Uterus (tissue), 4 donors: ENCODE measurements at places on chromosomes 4 and X. TPM values are rescaled to one million over a fixed set of nuclear protein-coding genes. Genes with fewer than 3 reads are reported as not detected.
A peak's percentile ranks its signal among the peaks of the same experiment; 100 is the strongest.

GRCh38 chrX:117910216-117910615 lies 206.4 kb downstream of the KLHL13 start:
- H3K4me1 ChIP-seq, result no peaks in the 10 kb centered on the region
- no peak for DNase-seq
- H3K36me3 ChIP-seq, result no peaks in the 10 kb centered on the region
- H3K27me3 ChIP-seq, result no peaks in the 10 kb centered on the region
- no peak overlapping the region for H3K27ac ChIP-seq

DNA sequence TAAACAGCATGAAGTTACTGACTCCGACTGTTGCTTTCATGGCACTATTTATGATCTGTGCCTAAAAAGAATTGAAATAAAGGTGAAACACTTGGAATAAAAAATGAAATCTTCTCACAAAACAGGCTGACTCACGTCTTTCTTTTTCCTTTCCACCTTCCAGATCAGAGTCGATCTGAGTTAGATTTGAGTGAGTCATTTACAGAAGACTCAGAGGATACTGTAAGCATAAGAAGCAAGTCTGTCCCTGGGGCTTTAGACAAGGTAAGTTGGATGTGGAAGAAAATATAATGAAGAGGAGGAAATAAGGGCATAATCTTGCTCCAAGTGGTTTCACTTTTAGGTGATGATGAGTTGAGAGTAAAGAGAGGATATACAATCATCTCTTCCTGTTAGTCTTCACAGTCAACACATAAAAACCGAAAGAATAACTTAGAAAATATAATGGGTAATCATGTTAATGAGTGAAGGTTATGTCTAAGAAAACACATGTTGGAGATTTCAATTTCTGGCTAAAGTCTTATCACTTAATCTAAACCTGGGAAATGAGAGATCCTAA lies 89.7 kb downstream of the SYTL5 start:
- H3K4me3 ChIP-seq, result no peak overlapping the region
- no peak for DNase-seq
- H3K27me3 ChIP-seq, result no peaks in the 10 kb centered on the region

- H3K27ac ChIP-seq, result no peak overlapping the region
- DNase-seq, result no peak
- H3K27me3 ChIP-seq, result no peaks in the 10 kb centered on the region
- H3K4me3 ChIP-seq, result no peak overlapping the region
These were observed 17.5 kb downstream of the RAB39B start for GRCh38 chrX:155246748-155247147.

DNA sequence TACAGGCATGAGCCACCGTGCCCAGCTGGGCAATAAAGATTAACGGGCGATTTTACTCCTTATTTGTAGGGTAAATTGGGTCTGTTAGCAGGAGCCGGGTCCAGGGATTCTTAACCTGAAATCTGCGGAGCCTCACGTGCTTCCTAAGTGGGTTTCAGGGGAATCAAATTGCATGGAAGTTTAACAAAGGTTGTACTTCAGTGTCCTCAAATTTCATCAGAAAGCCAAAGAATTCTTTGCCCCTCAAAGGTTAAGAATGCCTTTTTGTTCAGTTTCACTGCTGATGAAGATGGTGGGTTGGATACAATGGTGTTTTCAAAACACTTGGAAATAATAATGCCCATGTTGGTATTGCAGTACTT lies 67.9 kb downstream of the AFF1 start:
- H3K4me1 ChIP-seq, result peaks cover 4% of the 10 kb centered on the region
- H3K27ac ChIP-seq, result no peak overlapping the region
- DNase-seq, result no peak
- H3K36me3 ChIP-seq, result no peaks in the 10 kb centered on the region
- H3K4me3 ChIP-seq, result no peak overlapping the region

GRCh38 chr4:122150931-122151330 lies 1.2 kb upstream of the BLTP1 start:
- no peaks in the 10 kb centered on the region for H3K27me3 ChIP-seq
- peak overlapping the region; percentile 71 for H3K4me3 ChIP-seq
- H3K36me3 ChIP-seq, result no peaks in the 10 kb centered on the region
- no peaks in the 10 kb centered on the region for H3K4me1 ChIP-seq
- peak overlapping the region; percentile 93 for H3K27ac ChIP-seq

DNA sequence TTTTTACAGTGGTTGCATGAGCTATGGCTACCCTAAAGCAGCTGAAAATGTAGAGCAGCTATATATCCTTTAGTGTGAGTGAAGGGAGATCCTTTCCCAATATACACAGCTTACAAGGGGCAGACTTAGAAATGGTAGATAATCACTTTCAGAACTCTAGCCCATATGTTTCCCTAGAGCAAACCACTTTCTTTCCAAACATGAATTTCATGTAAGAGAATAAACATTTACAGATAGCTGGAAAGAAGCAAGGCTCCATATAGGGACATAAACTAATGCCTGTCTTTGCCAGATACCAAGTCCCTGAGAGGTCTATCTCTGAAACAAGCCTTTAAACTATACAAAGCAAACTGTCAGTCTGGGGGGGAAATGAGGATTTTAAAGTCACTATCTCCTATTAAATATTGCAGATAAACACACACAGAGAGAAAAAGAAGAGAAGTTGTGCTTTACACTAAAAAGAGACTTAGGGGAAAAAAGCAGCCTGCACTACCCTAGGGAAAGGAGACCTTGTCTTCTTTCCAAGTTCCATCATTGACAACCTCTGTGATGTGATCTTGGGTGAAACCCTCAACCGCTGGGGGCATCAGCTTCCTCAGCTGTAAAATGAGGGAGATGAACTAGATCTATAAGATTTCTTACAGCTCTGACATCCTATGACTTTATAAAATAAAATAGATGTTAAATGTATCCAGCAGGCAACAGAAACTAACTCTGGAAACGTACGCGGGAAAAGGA lies 73.6 kb downstream of the TMEM156 start:
- H3K27me3 ChIP-seq, result peaks cover 4% of the 10 kb centered on the region
- H3K4me1 ChIP-seq, result no peaks in the 10 kb centered on the region
- no peak overlapping the region for H3K4me3 ChIP-seq
- no peak for DNase-seq
- H3K36me3 ChIP-seq, result no peaks in the 10 kb centered on the region
- H3K27ac ChIP-seq, result no peak overlapping the region

DNA sequence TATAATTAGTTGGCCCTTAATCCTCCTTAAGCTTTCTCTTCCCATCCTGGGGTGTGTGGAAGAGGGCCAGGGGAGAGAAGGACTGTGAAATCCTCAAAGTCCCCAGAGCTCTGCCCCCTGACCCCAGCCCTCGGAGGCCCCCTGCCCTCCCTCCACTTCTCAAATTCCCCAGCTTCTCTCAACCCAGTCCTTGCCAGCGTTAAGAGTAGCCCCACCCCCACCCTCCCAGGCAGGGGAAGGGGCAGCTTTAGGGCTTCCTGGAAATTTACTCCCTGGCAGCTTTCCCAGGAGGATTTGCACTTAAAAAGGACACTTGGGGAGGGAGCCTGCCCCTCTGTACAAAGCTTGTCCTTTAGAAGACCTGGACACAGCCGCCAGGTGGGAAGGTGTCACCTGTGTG lies 11.8 kb upstream of the CD40LG start:
- H3K36me3 ChIP-seq, result no peaks in the 10 kb centered on the region
- no peak overlapping the region for H3K27ac ChIP-seq
- H3K4me1 ChIP-seq, result no peaks in the 10 kb centered on the region

GRCh38 chr4:11625211-11625610 lies 196.5 kb upstream of the HS3ST1 start:
- no peaks in the 10 kb centered on the region for H3K27me3 ChIP-seq
- H3K4me1 ChIP-seq, result no peaks in the 10 kb centered on the region
- H3K36me3 ChIP-seq, result no peaks in the 10 kb centered on the region
- peak; percentile 27 for DNase-seq
- no peak overlapping the region for H3K4me3 ChIP-seq

DNA sequence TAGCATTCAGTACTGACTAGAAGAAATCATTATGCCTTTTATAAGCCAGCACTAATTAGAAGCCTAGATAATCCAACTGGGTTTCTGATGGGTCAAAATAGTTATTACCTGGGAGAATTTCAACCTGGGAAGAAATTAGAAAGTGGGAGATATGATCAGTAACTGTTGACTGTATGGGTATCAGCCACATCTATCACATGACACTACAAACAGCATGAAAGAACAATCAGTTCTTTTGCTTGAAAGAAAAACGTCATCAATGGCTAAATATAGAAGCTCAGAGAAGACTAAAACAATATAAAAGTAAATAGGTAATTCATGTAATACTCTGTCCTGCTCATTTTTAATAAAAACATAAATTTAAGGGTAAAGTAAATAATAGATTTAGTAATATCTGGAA lies 145.1 kb downstream of the CAMK2D start:
- no peak overlapping the region for H3K27ac ChIP-seq
- H3K27me3 ChIP-seq, result no peaks in the 10 kb centered on the region
- no peaks in the 10 kb centered on the region for H3K4me1 ChIP-seq
- no peak for DNase-seq
- no peak overlapping the region for H3K4me3 ChIP-seq
- H3K36me3 ChIP-seq, result no peaks in the 10 kb centered on the region

DNA sequence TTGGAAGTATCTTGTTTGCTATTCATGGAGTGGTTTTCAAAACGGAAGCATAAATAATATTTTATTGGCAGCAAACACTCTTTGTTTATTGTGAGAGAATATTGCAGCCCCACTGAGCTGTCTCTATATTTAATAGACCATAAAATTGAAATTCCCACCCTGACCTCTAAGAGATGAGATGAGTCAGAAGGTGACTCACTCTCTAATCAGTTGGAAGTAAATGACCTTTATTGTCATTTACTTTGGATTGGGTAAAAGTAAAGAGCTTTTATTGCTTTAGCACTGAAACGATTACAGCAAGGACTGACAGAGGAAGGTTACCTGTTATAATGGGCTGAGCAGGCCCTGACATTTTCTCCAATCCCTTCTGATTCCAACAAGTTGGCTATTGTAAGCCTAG lies 55.0 kb downstream of the SYTL5 start:
- no peaks in the 10 kb centered on the region for H3K36me3 ChIP-seq
- H3K4me3 ChIP-seq, result no peak overlapping the region
- no peak for DNase-seq
- H3K27me3 ChIP-seq, result no peaks in the 10 kb centered on the region
- no peak overlapping the region for H3K27ac ChIP-seq

GRCh38 chr4:1351854-1352566 lies 5.0 kb downstream of the UVSSA start:
- H3K27me3 ChIP-seq, result no peaks in the 10 kb centered on the region
- no peaks in the 10 kb centered on the region for H3K4me1 ChIP-seq
- H3K27ac ChIP-seq, result peak overlapping the region; percentile 36

DNA sequence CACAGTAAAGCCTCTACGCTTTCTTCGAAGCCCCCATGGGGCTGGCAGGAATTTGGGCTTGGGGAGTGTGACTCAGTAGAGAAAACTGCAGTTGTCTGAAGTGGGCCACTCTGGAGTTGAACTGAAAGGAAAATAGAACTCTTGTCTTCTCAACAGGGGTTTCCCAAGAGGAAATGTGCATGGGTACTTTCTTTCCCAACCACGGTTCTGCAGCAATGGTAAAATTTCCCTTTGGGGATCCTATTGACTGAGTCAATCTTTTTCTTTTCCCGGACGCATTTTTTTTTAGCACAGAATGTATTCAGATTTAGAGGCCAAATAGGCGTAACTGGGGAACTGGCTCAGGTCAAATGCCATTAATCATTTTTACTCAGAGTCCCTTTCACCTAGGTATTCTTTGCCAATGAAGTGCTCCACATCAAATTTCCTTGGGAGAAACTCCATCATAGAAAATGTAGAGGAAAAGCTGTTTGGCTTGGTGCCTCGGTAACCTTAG lies 269.3 kb downstream of the STIM2 start:
- H3K4me1 ChIP-seq, result no peaks in the 10 kb centered on the region
- DNase-seq, result no peak
- no peaks in the 10 kb centered on the region for H3K36me3 ChIP-seq
- H3K27ac ChIP-seq, result no peak overlapping the region

GRCh38 chr4:183721207-183722081 lies 62.4 kb downstream of the TRAPPC11 start:
- H3K27ac ChIP-seq, result no peak overlapping the region
- no peaks in the 10 kb centered on the region for H3K4me1 ChIP-seq
- H3K36me3 ChIP-seq, result no peaks in the 10 kb centered on the region
- no peaks in the 10 kb centered on the region for H3K27me3 ChIP-seq
- H3K4me3 ChIP-seq, result peak overlapping the region; percentile 20
- DNase-seq, result peak; percentile 39

DNA sequence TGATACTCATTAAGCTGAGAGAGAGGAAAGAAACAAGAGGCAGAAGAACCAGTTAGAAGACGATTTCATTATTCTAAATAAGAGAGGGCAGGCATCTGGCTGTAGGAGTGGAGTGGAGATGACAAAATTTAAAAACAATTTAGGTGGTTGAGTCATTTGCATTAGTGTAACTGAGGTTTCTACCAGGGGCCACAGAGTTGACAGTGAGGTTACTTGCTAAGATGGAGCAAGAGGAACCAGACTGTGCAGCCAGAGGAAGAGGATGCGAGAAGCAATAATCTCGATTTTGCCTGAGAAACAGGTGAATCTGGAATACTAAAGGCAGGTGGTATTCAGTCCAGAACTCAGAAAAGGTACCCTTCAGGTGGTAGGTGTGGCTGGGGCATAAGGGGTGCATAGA lies 491.9 kb downstream of the MID1IP1 start:
- no peaks in the 10 kb centered on the region for H3K36me3 ChIP-seq
- H3K27ac ChIP-seq, result no peak overlapping the region
- H3K27me3 ChIP-seq, result peaks cover 3% of the 10 kb centered on the region
- DNase-seq, result no peak
- no peaks in the 10 kb centered on the region for H3K4me1 ChIP-seq

GRCh38 chrX:110915111-110915510 lies 119.5 kb upstream of the CHRDL1 start:
- no peaks in the 10 kb centered on the region for H3K36me3 ChIP-seq
- H3K4me3 ChIP-seq, result no peak overlapping the region
- no peak for DNase-seq
- no peak overlapping the region for H3K27ac ChIP-seq
- H3K27me3 ChIP-seq, result no peaks in the 10 kb centered on the region
- H3K4me1 ChIP-seq, result no peaks in the 10 kb centered on the region

DNA sequence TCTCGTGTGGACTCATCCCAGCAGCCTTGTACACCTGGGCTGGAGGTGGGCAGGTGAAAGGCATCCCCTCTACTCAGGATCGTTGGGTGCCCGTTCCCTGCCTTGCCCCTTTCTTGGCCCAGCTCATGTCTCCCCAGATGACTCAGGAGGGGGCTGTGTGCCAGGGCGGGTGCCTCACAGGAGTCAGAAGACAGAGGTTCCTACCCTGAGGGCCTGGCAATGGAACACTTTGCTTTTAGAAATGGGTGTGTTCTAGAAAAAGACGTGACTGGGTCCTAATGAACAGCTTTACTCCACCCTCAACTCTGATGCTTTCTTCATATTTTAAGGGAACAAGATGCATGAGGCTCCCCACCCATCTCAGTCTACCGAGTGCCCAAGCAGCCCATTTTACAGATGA lies 22.5 kb upstream of the TRIM2 start:
- DNase-seq, result no peak
- no peaks in the 10 kb centered on the region for H3K4me1 ChIP-seq
- H3K4me3 ChIP-seq, result no peak overlapping the region
- no peaks in the 10 kb centered on the region for H3K27me3 ChIP-seq
- H3K36me3 ChIP-seq, result no peaks in the 10 kb centered on the region
- no peak overlapping the region for H3K27ac ChIP-seq

The PRDM5 gene
- total RNA-seq, result 96.6 TPM

The SLITRK2 gene
- 0.37 TPM for total RNA-seq

The MTTP gene
- total RNA-seq, result not detected

The SYP gene
- 2.0 TPM for total RNA-seq

The CTSO gene
- 22.0 TPM for total RNA-seq

The BEND4 gene
- total RNA-seq, result 0.29 TPM

The GLRA2 gene
- 0.48 TPM for total RNA-seq

The STIM2 gene
- 30.3 TPM for total RNA-seq

The EDNRA gene
- 50.6 TPM for total RNA-seq

The ZC4H2 gene
- 14.0 TPM for total RNA-seq

The TMSB15B gene
- 1.3 TPM for total RNA-seq

The FAM53A gene
- total RNA-seq, result not detected

The CRMP1 gene
- total RNA-seq, result 2.9 TPM

The RAI2 gene
- 6.0 TPM for total RNA-seq

The MND1 gene
- total RNA-seq, result not detected
